Articular chondrocyte of knee joint (primary cell): ENCODE measurements at places on chromosomes 6 and 20. TPM values are rescaled to one million over a fixed set of nuclear protein-coding genes. Genes with fewer than 3 reads are reported as not detected.

Gene ATG5
- total RNA-seq, result 45.1 and 50.2 TPM in 2 replicates

Gene BFSP1
- 1.3 and 2.8 TPM in 2 replicates for total RNA-seq

Gene CTCFL
- not detected in 2 replicates for total RNA-seq

Gene PSORS1C2
- total RNA-seq, result not detected in 2 replicates

Gene RNF39
- total RNA-seq, result not detected in 2 replicates

Gene TMC2
- not detected in 2 replicates for total RNA-seq

Gene OGFR
- total RNA-seq, result 29.9 and 35.9 TPM in 2 replicates

Gene MRS2
- 20.4 and 21.4 TPM in 2 replicates for total RNA-seq

Gene FOXC1
- 78.9 and 88.4 TPM in 2 replicates for total RNA-seq

Gene MAPK13
- total RNA-seq, result 2.7 and 8.3 TPM in 2 replicates

Gene NKAPL
- 0.78 and 1.8 TPM in 2 replicates for total RNA-seq

Gene HAO1
- total RNA-seq, result not detected in 2 replicates

Gene GHRH
- total RNA-seq, result not detected in 2 replicates

Gene TPX2
- total RNA-seq, result 34.5 and 52.8 TPM in 2 replicates

Gene DPPA5
- not detected in 2 replicates for total RNA-seq

Gene TP53RK
- total RNA-seq, result 14.7 and 14.8 TPM in 2 replicates

Gene PRPH2
- total RNA-seq, result 2.5 and 2.6 TPM in 2 replicates

Gene PRSS35
- total RNA-seq, result 1.3 and 2.9 TPM in 2 replicates

Gene HLA-DQB1
- total RNA-seq, result 0.32 TPM in 1 of 2 replicates, not detected in the other

Gene DEFB124
- total RNA-seq, result not detected in 2 replicates

Gene PRR18
- 0.13 TPM in 1 of 2 replicates, not detected in the other for total RNA-seq

Gene PDYN
- total RNA-seq, result not detected in 2 replicates

Gene GLO1
- 135 and 141 TPM in 2 replicates for total RNA-seq
